ENCODE measurements at places on chromosomes 3 and 15.

DNA sequence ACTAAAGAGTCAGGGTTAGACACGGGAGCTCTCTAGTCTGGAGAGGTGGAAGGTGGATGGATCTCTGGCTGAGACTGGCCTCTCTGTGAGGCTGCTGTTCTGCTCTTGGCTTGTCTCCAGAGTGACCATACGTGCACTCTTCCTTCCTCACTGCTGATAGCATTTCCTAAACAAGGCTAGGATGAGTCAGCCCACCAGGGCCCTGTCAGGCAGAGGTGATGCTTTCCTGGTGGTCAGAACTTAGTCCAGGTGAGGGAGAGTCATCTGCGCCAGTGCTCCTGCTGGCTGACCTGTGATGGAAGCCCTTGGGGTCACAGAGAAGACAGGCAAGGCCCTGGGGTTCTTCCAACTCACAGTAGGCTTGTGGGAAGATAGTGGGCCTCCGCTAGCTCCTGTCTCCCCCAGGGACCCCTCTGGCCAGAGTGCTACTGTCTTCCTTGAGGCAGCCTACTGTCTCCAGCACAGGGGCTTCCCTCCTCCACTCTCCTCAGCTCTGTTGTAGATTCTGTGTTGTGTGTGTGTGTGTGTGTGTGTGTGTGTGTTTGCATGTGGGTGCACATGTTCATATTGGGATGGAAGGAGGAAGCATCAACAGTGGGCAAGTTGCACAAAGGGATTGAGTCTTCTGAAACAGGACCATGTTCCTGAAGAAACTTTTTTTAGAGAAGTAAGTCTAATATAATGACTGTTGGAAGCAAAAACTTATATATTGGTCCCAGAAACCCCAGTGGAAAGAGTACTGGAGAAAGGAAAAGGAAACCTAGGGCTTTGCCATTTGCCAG, 16.5 kb downstream of the ALPK3 start:
- DNase-seq, result no peak

DNA sequence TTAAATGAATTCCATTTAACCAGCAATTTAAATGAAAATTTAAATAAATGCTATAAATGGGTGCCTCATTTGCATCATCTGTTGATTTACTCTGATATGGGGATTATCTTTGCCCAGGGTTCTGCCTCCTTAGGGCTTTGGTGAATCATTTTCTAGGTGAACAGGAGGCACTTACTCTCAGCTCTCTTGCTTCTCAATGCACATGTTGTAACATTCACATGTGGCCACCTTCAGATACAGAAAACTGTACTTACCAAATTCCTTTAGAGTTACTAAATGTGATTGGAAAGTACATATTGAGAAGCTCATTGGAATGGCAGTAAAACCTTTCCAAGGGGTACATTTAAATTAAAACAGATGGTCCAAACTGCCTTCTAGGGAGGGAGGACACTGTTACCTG, 20.8 kb downstream of the GADL1 start:
- DNase-seq, result no peak

GRCh38 chr15:39789736-39790135, 7.1 kb upstream of the FSIP1 start:
- DNase-seq, result no peak

- no peak for DNase-seq
Observed at GRCh38 chr3:40557575-40558161, 32.9 kb downstream of the ZNF621 start.

DNA sequence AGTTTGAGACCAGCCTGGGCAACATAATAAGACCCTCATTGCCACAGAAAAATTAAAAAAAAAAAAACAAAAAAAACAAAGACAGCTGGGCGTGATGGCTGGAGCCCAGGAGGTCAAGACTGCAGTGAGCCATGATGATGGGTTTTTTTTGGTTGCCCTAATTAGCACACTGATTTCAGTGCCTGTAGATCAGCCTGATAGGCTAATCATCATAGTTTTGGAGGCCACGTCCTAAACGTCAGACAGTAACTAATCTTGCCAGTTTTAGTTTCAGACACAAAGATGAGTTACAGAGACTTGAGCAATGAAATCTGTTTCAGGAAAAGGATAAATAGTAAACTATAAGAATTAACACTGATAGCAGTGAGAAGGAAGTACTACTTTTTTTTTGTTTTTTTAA, 55.4 kb downstream of the LRCH3 start:
- no peak for DNase-seq

GRCh38 chr15:94079459-94079858, 151.9 kb upstream of the MCTP2 start:
- no peak for DNase-seq

DNA sequence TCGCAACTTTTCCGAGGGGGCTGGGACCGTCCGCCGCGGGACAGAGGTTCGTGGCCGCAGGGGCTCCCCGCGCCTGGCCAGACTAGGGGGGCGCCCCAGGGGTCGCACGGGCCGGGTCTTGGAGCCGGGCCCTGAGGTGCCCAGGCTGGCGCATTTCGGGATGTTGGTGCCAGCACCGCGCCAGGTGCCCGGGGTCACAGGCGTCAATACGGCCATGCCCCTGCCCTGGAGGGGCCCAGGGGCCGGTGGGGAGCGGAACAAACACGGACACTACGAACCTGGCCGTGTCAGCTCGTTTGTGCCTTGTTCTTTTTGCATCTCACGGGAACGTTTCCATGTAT, 366 bp downstream of the TM6SF1 start:
- no peak for DNase-seq
